ENCODE measurements at places on chromosomes 12 and 14.

DNA sequence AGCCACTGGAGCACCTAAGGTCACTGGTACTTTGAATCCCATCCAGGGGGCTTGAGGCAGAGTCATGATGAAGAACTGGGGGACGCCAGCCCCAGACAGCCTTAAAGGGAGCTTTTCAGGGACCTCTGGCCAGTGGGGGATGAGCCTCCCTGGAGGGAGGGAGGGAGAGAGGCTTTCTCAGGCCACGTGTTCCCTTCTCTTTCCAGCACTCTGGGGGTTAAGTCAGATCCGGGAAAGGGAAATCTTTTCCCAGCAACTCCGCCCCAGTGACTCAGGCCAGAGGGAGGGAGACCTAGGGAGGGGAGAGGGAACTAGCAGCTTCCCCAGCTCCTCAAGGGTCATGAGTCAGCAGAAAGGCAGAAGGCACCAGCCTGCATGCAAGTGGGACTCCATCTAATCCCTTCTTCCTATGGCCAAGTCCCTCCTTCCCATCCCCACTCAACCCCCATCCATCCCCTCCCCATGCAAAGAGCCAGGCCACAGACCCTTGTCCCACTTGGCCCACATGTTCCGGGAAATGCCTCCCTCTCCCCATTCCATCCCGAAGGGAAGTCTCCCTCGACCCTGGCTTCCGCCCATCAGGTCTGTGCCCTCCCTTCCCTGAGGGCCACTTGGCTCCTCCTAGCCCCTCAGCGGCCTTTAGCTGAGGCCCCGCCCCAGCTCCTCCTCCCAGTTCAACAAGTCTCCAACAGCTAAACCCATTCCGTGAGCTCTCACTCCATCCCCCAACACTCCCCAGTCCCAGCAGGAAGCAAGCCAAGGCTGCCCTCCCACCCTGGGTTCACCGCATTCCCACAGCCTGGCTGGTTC, 5.6 kb downstream of the TNFRSF1A start:
- DNase-seq: peak; percentile 99

DNA sequence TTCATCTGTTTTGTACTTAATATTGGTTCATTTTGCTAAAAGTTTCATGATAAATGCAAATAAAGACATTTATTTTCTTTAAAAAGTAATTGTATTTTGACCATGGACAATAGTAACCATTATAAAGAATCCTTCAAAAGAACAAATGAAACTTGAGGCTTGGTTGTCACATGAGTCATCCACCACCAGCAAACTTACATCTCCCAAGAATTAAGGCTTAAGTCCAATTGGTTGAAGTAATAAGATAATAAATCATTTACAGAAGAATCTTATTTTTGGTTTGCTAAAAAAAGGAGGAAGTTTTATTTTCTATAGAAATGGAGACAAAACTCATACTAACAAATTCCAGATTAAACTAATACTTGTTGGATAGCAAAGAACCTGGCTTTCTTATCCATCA, 84.8 kb upstream of the KITLG start:
- DNase-seq: no peak

DNA sequence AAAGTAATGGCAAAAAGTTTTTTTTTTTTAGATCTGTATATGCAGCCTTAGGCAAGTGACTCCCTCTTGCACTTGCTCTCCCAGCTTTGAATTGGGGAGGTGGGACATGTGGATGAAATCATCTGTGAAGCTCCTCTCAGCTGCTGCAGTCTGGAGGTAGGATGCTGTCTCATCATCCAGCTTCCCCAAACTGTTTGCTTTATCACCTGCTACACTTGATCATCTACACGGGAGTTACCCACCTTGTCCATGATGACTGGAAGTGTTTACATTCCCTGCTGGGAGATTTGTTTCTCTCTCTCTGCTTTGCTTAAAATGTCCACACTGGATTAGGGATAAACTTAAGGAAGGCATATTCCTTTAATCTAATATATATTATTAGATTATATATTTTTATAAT, 8.5 kb upstream of the FGF23 start:
- no peak for DNase-seq

DNA sequence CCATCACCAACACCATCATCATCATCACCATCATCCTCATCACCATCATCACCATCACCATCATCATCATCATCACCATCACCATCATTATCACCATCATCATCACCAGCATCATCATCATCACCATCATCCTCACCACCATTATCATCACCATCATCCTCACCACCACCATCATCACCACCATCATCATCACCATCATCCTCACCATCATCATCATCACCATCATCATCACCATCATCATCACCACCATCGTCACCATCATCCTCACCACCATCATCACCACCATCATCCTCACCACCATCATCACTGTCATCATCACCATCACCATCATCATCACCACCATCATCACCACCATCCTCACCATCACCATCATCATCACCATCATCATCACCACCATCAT, 113.0 kb upstream of the TMEM233 start:
- DNase-seq: no peak

GRCh38 chr14:88232771-88233170, 90.3 kb downstream of the KCNK10 start:
- no peak for DNase-seq

- no peak for DNase-seq
Measured at GRCh38 chr14:99287269-99287942, 15.4 kb upstream of the BCL11B start.

- no peak for DNase-seq
Measured at GRCh38 chr14:75175677-75176141, 703 bp downstream of the TMED10 start.

- DNase-seq: peak; percentile 86
Measured at GRCh38 chr12:52865090-52865944, 16.5 kb upstream of the KRT78 start.

GRCh38 chr12:517538-517937, 57.8 kb downstream of the B4GALNT3 start:
- DNase-seq: no peak

- peak; percentile 33 for DNase-seq
Measured at GRCh38 chr14:72613231-72613974, 280.5 kb downstream of the DPF3 start.

DNA sequence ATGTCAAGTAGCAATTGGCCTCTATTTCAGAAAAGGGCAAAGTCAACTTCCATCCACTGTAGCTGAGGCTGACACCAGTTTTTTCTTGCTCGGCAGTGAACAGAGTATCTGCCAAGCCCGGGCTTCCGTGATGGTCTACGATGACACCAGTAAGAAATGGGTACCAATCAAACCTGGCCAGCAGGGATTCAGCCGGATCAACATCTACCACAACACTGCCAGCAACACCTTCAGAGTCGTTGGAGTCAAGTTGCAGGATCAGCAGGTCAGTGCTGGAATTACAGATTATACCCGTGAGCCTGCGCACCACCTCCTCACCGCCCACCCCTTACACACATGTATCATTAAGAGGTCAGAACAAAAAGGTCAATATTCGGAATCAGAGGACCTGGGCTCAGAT, 19.4 kb downstream of the EVL start:
- DNase-seq: no peak

DNA sequence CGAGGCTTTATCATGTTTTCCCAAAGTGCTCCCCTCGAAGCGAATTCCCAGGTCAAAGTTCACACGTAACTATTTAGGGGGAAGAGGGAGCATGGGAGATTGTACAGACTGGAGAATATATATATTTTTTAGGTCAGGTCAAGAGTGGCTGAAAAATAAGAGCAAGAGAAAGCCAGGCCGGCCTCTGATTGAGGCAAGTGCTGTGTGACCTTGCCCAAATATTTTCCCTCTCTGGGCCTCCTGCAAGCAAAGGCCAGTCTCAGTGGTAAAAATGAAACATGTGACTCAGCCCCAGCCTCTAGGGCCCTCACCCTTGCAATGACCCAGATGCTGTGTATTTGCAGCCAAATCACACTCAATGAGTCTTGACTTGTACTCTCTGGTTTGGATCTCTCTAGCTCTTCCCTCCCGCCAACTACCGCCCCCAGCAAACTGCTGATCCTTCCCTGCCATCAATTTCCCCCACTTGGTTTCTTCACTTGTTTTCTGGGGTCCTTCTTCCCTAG, 34.1 kb downstream of the SMUG1 start:
- no peak for DNase-seq

DNA sequence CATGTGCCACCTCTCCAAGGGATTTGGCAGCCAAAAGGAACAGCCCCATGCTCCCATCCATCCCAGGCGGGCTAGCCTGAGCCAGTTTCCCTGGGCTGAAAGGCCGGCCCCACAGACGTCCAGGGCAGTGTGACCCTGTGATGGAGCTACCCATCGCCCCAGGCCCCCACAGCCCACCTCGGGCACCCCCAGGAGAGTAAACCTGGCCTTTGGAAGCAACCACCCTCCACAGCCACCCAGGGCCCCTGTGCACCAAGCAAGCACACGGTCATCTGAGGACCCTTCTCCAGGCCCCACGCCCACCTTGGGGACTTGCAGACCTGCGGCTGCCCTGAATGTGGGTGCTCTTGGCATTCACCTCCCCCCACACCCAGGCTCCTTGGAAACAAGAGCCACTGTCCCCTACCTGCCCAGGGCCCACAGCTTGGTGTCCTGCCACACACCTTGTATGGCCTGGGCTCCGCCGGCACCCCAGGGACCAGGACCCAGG, 8.4 kb downstream of the AHNAK2 start:
- DNase-seq: no peak

- no peak for DNase-seq
Measured at GRCh38 chr12:96587691-96588090, 98.3 kb downstream of the CFAP54 start.

DNA sequence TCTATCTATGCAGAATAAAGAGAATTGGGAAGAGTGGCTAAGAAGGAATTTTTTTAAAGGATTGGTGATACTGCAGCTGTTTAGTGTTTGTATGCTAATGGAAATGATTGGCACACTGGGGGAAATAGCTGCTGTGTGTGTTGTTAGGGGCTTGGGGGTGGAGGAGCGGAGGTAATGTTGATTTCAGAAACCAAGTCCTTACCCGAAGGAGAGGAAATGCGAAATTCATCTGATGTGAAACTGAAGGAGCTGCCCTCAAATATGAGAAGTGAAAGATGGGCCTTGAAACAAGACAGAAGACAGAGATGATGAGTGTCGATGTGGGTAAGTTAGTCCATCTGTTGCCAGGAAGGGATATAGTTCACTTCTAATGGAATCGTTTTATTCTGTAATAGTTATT, 21.2 kb upstream of the RNASE12 start:
- DNase-seq: no peak

DNA sequence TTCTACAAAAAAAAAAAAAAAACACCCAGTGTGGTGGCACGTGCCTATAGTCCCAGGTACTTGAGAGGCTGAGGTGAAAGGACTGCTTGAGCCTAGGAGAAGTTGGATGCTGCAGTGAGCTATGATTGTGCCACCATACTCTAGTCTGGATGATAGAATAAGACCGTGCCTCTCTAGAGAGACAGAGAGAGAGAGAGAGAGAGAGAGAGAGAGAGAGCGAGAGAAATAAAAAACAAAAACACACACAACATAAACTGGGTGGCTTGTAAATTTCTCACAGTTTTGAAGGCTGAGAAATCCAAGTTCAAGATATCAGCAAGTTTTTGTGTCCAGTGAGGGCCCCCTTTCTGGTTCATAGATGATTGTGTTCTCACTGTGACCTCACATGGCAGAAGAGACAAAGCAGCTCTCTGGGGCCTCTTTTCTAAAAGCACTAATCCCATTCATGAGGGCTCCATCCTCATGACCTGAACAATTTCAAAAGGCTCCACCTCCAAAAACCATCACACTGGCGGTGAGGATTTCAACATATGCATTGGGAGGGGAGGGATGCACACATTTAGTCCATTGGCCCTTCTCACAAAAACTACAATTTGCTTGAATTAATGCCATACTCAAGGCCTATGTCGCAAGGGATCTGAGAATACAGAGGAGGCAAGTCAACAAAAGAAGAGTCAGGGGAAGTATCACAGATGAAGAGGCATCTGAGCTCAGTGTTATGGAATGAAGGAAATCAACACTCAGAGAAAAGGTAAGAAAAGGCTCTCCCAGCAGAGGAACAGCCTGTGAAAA, 94.9 kb downstream of the PPM1H start:
- peak; percentile 32 for DNase-seq

GRCh38 chr14:74062809-74063150, 21.5 kb downstream of the ALDH6A1 start:
- DNase-seq: no peak

DNA sequence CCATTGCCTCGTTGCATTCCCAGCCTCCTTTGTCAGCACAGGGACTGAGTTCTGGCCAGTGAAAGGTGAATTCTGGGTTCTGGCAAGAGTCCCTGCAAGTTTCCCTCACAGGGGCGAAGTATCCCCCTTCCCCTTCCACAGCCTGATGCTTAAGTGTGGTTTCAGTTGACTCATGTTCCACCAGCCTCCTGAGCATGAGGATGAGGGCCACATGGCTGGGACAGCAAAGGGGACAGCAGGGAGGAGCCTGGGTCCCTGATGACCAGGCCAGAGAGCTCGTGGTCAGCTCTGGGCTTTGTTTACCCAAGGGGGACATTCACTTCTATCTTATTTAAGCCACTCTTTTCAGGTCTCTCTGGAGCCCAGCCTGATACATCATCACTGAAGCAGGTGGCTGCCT, 36.5 kb downstream of the CACNA2D4 start:
- no peak for DNase-seq

GRCh38 chr12:40988824-40989223, 199.3 kb upstream of the PDZRN4 start:
- DNase-seq: peak; percentile 13

DNA sequence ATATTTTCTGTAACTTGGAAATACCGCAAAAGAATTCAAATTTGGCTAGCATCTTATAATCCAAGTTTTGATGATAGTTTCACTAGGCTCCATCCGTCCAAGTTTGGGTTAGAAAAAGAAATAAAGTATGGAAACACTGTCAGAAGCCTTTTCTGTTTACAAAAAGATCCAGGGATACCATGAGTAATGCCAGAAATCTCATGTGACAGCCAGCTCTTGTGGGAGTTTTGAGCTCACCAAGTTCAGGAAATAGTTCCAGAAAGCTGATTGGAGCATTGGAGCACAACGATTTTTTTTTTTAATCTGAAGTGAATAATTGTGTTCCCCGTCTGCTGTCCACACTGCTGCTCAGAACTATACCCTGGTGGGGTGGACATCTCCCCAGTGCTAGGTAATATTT, 229.7 kb upstream of the NPAS3 start:
- peak; percentile 78 for DNase-seq

DNA sequence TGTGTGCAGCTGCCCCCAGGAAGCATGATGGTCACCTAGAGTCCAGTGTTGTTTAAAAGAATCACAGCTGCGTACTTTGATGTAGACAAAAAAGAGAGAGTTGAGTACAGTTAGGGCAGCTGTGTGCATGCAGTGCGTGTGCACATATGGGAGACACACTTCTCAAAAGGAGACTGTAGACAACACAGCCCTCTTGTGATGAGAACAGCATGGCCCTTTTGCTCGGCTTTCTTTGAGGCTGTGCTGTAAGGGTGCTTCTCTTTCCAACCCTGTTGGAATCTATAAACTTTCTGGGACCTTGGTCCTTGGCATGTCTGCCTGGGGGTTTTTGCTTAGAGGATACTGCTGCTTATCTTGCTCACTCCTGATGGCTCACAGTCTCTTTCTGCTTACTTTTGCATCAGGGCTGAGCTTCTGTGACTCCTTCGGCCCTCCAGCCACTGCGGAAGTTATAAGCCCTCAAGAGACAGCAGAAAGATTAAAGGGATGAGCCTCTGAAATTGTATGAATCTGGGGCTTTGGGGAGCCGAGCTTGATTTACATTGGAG, 102.9 kb downstream of the DYRK2 start:
- no peak for DNase-seq

Measured in adipocyte (in vitro differentiated cells).